ENCODE measurements at places on chromosomes 3 and 15.

GRCh38 chr3:25510797-25511196, 82.7 kb downstream of the RARB start:
- DNase-seq = no peak

DNA sequence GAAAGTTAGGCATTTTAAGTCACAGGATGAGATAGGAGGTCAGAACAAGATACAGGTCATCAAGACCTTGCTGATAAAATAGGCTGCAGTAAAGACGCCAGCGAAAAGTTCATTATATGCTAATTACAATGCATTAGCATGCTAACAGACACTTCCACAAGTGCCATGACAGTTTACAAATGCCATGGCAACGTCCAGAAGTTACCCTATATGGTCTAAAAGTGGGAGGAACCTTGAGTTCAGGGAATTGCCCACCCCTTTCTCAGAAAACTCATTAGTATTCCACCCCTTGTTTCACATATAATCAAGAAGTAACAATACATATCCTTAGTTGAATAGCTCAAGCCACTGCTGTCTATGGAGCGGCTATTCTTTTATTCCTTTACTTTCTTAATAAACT, 92.7 kb upstream of the PLXND1 start:
- DNase-seq = no peak

GRCh38 chr3:136237103-136237502, 13.0 kb upstream of the PCCB start:
- no peak for DNase-seq

GRCh38 chr3:133773732-133774131, 27.5 kb downstream of the TF start:
- no peak for DNase-seq

DNA sequence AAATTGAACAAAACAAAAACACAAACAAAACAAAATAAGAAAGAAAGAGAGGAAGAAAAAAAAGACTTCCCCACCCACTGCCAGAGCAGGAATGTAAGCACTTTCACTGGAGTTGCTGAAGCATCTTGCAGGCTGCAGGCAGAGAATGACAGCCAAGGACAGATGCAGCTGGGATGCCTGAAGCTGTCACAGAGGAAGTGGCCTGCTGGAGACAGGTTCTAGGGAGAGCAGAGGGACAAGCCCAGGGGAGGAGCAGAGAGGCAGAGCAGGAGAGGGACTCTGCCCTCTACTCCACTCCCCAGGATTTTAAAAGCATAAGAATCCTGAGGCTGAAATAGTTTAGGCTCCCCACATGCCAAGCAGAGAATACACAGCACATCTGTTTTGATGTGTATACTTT, 326.2 kb downstream of the TUSC7 start:
- DNase-seq = no peak

DNA sequence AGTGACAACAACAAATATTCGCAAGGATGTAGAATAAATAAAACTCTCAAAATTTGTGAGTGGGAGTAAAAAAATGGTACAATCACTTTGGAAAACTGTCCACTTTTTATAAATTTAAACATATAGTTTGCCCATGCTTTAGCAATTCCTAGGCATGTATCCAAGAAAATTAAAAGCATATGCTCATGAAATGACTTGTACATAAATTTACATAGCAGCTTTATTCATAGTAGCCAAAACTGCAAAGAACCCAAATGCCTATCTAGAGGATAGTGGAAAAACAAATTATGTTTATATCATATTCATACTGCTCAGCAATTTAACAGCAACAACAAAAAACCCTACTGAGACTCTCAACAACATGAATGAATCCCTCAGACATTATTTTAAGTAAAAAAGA, 363.6 kb upstream of the CCDC54 start:
- DNase-seq = no peak

GRCh38 chr3:195854628-195855294, 43.0 kb upstream of the MUC4 start:
- DNase-seq = no peak

GRCh38 chr3:149967086-149967685, 3.5 kb downstream of the PFN2 start:
- DNase-seq = peak; percentile 73

DNA sequence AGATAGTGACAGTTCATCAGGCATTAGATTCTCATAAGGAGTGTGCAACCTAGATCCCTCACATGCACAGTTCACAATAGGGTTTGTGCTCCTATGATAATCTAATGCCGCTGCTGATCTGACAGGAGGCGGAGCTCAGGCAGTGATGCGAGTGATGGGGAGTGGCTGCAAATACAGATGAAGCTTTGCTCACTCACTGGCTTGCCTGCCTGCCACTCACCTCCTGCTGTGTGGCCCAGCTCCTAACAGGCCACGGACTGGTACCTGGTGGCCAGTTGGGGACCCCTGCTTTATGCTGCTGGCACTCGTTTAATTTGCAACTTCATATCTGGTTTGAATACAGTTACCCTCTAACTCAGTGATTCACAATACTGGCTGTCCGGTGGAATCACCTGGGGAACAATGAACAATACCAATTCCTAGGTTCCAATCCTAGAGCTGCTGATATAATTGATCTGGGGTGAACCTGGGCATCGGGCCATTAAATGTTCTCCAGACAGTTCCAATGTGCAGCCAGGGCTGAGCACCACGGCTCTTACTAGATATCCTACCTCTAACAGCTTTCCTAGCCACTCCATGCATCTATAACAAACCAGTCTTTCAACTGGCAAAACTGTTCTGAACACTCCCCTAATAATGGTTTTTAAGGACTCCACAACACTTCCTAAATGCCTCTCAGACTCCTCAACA, 131.4 kb downstream of the ATP1B3 start:
- DNase-seq = no peak

DNA sequence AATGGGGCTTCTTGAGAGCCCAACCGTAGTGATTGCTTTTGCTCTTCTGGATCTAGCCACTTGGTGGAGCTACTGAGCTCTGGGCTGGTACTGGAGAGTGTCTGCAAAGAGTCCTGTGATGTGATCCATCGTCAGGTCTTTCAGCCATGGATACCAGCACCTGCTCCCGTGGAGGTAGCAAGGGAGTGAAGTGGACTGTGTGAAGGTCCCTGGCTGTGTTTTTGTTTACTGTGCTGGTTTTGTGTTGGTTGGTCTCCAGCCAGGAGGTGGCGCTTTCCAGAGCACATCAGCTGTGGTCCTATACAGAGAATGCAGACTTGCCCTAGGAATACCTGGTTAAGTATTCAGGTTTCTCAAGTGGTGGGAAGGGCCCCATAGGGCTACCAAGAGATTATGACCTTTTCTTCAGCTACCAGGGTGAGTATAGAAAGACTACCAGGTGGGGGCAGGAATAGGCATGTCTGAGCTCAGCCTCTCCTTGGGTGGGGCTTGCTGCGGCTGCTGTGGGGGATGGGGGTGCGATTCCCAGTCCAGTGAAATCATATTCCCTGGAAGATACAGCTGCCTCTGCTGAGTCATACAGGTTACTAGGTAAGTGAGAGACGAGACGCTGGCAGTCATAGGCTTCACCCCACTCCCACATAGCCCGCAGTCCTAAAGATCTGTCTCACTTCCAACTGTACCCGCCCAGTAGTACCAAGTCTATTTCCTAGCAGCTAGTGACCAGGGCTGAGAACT, 733.7 kb downstream of the ZNF385D start:
- no peak for DNase-seq

DNA sequence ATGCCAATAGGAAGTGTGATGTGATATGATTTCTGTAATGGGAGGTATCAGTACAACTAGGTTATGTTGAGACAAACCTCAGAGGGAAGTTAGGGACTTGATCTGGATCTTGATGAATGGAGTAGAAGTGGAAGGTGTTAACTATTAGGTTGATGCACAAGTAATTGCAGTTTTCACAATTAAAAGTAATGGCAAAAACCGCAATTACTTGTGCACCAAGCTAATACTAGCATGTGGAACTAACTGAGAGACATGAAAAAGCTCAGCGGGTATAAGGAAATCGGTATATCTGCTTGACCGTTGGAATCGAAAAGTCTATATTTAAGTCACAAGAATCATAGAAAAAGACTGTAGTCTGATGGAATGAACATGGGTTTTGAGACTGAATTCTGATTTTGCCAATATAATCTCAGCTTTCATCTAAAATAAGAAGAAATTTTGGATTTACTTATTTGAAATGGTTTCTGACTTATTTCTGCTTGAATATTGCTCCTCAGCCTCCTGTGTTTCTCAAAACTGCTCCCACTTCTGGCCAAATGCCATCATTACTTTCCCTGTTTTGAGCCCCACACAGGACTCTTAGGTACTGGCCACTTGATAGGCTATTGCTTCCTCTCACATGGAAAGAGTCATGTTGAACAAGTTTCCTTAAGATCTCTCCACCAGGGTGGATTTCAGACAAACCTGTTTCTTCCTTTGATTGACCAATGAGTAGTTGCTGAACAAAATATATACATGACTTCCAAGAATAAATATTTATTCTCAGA, 271.5 kb upstream of the COL8A1 start:
- no peak for DNase-seq

DNA sequence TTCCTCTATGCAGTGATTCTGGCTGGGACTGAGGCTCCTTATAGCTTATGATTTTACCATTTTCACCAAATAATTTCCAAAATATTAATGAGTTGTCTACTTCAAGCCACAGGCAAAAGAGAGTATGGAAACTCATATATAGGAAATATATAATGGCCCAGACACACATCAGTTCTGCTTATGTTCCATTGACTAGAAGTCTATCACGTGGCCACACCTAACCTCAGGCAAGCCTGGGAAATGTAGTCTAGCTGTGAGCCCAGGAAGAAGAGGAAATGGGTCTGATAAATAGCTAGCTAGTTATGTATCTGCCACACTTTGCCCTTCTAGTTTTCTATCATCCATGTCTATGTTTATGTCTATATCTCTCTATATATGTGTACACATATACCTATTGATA, 195.1 kb downstream of the OTOL1 start:
- DNase-seq = no peak

- DNase-seq = no peak
Observed at GRCh38 chr15:67327737-67328136, 73.2 kb downstream of the IQCH start.

DNA sequence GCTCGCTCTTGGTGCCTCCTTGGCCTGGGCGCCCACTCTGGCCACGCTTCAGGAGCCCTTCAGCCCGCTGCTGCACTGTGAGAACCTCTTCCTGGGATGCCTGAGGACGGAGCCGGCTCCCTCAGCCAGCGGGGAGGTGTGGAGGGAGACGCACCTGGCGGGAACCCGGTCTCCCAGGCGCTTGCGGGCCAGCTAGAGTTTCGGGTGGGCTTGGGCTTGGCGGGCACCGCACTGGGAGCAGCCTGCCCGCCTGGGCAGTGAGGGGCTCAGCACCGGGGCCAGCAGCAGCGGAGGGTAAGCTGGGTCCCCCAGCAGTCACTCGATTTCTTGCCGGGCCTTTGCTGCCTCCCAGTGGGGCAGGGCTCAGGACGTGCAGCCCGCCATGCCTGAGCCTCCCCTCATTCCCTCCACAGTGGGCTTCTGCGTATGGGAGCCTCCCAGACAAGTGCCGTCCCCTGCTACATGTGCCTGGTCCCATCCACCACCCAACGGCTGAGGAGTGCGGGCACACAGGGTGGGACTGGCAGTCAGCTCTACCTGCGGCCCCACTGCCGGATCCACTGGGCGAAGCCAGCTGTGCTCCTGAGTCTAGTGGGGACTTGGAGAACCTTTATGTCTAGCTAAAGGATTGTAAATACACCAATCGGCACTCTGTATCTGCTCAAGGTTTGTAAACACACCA, 708.7 kb downstream of the VGLL3 start:
- no peak for DNase-seq

GRCh38 chr3:136283627-136284026, 33.5 kb downstream of the PCCB start:
- no peak for DNase-seq

GRCh38 chr3:183288117-183288516, 35.1 kb downstream of the B3GNT5 start:
- no peak for DNase-seq

DNA sequence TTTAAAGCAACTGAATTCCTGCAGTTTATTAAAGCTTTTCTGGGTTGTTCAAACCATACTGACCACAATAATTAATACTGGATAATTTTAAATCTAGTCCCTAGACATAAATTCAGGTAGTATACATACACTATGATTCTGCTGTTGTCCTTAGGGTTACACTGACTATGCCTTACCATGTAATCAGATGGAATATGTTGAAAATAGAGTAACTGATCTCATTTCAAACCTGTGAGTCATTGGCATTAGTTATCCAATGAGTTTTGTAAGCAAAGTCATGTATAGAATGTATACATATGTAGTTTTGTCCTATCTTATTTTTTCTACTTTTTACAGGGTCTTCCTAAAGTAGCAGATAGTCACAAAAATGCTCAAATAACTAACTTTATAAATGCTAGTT, 517.1 kb upstream of the CCDC54 start:
- DNase-seq = no peak

DNA sequence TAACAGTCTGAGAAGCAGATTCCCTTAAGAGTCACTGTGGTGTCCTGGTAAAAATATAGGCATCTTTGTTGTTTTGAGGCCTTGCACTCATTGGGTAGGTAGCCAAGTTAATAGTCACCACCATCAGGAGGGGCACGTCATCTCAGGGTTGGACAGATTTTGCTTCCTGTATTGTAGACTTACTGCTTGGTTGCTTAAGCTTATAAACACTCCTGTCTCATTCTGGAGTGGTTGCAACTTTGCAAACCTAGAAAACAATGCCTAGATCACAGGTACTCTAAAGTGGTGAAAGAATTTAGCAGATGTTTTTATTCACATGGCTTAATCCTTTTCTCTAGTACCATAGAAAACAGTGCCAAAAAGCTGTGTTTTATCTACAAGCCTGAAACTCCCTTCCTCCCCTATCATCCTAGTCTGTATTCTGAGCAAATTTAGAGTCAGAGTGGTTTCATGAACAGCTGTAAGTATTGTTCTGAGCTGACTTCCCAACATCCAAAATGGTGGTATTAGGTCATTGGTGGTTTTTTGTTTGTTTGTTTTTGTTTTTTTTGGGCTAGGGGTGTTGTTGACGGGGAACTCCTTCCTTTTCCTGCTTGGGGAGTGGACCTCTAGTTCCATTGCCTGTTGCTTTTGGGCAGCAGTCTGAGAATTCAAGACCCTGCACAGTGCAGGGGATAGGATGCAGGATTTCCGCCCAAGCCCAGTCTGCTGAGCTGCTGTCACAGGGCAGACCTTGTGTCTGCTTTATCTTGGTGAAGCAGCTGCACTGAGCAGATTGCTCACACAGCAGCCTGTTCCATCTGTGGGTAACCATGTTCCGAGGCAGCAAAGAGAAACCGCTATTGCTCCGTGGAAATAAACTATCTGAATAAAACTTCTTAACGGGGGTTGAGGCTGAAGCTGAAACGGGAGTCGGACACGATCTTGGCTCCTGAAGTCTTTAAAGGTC, 202.0 kb downstream of the AKAP13 start:
- no peak for DNase-seq

- DNase-seq = no peak
Observed at GRCh38 chr3:45464336-45465170, 76.2 kb downstream of the LARS2 start.

DNA sequence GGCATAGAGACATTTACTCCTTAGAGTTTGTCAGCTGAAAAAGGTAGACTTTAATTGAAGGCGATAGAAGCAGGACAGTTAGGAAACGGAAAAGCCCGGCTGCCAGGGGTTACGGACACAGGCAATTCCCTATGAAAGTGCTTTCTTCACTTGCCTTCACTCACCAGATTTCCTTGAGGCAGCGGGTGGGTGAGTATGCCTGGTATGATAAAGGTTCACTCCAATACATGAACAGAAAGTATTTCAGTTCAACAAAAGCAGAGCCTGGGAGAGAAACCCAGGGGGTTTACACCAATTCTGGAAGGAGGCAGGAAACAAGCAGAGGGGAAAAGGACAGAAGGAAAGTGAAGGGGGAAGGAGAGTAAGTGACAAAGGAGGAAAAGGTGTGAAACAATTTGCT, 53.9 kb downstream of the QTRT2 start:
- DNase-seq = no peak

All from COR-L47 (cell line).